ENCODE measurements at places on chromosomes 3 and 15.
A peak's percentile ranks its signal among the peaks of the same experiment; 100 is the strongest.

GRCh38 chr3:156819842-156820691, 6.1 kb upstream of the LEKR1 start:
- DNase-seq = no peak

- DNase-seq = no peak
These were observed 11.2 kb downstream of the SEC13 start for GRCh38 chr3:10309736-10310135.

DNA sequence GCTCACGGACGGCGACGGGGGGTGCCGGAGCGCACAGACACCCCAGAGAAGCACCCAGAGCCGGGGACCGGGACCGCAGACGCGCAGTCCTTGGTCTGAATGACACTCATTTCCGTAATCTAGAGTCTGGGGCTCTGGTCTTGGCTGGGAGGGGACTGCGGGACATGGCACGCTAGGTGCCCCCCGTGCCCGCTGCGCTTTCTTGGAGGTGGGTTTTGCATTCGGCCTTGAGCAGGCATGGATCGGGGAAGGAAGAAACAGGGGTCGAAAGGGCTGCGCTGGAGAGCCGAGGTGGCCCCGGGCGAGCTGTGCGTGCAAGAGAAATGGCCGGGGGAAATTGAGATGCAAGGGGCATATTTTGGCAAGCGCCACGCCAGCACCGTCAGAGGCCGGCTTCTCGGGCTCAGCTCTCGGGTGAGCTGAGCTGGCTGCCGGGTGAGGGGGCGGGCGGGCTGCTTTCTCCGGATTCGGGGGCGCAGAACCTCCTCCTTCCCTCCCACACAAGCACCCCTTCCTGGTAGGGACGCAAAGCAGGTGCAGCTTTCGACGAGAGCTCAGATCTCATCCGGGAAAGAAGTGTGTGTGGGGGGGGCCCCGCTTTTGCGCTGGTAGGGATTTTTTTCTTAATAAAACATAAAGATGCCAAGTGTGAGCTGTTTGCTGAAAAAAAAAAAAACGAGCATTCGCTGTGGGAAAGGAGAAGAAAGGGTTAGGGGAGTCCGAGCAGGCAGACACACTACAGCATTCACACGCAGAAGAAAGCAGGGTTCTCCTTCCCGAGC, 963 bp upstream of the NTRK3 start:
- DNase-seq = no peak

- DNase-seq = no peak
These were observed 186.5 kb downstream of the TUSC7 start for GRCh38 chr3:116896116-116896515.

GRCh38 chr3:35422836-35423601, 216.3 kb upstream of the ARPP21 start:
- DNase-seq = peak; percentile 15

DNA sequence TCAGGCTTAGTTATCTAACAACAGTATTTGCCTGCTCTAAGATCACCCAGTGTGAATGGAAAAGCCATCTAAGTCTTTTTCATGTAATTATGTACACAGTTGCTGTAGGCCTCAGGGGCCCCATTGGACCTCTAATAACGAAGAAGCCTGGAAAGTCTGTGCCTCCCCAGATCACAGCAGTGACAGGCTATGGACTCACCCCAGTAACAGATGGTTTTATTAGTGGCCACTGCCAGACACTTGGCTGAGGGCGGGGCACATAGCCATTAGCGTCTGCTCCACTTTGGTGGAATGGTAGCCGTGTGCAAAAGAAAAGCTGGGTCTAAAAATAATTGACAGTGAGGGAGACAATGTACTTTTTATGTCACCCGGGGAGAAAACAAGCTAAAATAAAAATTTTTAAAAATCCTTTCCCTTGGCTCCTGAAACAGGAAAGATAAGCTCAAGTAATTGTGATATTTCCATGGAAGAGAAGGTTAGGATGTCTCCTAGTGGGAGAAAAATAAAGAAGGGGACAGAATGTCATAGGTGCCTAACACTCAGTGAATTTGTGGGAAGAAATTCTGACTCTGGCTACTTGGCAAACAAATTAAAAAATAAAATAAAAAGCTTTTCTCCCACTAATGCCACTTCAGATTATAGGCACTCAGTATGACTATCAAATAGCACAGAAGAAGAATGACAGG, 44.3 kb upstream of the ZNF385D start:
- no peak for DNase-seq

DNA sequence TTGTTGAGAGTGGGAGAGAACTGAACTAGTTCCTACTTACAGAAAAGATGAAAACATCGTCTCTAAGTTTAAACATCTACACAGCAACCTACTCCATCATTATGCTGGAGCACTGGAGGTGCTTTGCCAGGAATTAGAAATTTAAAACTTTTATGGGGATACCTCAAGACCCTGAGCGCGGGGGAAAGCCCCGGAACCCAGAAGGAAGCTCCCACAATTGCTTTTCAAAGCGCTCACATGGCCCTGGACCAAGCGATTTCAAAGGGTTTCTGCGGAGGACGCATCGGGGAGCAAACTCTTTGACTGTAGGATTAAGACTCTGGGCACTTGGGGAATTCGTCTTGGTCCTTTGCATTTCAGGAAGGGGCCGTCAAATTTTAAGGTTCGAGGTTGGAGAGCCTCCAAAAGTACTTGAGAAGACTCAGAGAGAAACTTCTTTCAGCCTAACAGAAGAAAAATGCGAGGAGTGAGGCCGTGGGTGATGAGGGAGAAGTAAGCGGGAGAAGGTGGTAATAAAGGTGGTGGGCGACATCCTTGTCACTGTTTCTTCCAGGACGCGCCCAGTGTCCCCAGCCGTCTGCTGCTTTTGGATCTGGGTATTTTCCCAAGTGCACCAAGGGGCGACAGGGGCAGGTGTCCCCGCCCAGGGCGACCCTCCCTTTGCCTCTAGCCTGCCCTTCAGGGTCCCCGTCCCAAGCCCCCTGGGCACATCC, 591 bp downstream of the PROK2 start:
- no peak for DNase-seq

- DNase-seq = no peak
These were observed 12.8 kb downstream of the PPCDC start for GRCh38 chr15:75036212-75036616.

DNA sequence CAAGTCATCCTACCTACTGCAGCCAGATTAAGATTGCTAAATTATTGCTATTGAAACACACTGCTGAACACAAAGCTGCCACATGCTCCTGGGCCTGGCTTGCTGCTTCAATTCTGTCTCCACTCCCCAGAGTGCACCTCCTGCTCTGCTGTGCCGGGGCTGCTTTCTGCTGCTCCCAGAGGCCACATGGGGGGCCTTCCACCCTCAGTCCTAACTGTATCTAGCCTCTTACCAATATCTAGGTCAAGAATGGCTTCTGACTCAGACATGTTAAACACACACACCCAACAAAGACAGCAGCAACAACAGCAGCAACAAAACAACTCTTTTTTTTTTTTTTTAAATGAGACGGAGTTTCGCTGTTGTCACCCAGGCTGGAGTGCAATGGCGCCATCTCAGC, 33.0 kb downstream of the MYZAP start:
- no peak for DNase-seq

DNA sequence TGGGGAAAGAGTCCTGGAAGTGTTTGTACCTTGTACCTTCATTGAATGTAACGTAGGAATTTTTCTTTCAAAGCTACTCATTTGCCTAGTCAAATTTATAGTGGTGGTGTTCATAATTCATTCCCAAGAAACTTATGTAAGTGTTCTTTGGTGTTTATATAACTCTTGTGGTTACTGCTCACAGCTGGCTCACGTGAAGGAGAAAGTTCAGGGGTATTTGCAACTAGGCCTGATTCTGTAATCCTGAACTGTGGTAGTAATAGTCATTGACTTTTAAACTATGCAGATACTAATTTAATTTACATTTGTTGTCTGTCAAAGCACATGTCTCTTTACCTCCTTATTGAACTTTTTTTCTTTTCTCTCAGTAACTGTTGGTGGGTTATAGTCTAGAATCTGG, 50.5 kb upstream of the TEX264 start:
- DNase-seq = peak; percentile 21

DNA sequence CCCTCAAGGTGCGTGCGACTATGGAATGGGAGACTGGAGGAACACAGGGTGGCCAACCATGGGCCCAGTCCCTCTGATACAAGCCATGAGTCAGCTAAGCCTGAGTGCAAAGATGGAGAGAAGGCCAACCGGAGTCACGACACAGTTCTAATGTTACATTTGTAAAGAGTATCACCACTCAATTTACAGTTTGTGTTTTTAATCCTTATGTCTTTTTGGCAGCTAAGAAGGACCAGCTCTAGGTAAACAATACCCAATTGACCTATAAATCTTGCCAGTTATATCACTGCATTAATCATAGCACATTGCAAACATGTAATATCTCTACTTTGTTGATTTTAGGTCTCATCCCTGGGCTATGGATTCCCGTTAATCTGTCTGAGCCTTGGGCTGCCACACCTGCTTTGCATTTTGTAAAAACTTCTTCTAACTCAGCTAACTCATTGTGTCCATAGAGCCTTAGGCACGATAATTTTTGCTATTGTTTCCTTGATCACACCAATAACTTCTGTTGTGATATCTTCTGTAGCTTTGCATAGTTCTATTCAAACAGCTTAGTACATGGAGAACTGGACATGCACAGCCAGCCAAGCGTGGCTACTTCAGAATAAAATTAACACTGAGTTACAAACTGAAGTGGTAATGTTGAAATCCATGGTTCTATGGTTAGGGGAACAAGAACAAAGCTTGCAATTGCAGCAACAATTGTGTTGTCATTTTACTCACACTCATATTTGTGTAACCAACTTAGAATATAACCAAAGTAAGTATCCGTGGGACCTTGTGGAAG, 50.3 kb downstream of the LSM3 start:
- no peak for DNase-seq

GRCh38 chr15:73677146-73677607, 7.0 kb upstream of the CD276 start:
- DNase-seq = peak; percentile 35

DNA sequence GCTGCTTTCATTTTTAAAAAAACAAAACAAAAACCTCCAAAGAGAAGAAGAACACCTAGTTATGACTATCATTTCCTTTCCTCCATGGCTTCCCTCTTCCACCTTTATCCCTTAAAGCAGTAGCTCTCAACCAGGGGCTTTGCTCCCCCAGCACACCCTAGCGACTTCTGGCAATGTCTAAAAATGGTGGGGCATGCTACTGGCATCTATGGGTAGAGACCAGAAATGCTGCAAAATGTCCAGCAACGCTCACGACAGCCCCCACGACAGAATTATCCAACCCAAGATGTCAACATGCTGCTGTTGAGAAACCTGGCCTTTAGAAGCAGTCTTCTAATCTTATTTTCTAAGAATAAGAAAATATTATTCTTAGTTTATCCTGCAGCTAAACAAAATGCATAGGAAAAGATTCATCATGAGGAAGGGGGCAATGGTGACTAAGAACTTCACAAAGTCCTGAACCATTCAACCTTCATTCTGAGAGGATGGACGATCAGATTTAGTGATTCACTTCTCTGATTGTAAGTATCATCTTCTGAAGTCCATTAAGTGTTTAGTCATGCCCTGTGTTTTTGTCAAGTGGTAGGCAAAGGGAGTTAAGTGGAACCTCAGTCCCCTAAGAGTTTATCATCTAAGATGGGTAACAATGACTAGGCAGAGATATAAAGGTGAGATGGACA, 81.7 kb downstream of the CCNL1 start:
- no peak for DNase-seq

GRCh38 chr3:30945291-30945690, 50.8 kb upstream of the GADL1 start:
- no peak for DNase-seq

DNA sequence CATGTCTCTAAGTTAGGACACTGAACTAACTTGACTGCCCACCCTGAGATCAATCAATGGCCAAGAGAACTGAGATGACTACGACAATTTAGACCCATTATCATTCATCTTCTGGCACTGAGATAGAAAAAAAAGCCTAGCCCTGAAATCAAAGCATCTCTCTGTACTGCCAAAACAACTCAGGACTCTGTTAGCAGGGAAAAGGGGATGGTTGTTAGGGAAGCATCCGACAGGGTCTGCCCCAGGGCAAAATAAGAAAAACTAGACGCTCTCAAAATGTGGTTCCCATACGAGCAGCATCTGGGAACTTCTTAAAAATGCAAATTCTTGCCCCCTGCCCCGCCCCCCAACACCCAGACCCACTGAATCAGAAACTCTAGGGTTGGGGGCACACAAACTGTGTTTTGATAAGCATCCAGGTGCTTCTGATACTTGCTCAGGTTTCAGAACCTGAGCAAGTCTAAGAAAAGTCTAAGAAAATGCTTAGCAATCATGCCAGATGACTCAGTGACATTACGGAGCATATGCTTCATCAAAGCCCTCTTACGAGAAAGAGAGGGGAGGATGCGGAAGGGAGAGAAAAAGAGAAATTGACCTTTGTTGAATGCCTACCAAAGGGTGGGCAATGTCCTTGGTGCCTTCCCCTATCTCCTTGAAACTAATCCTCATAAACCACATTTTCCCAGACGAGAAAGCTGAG, 172.8 kb upstream of the HES1 start:
- DNase-seq = no peak

- peak; percentile 21 for DNase-seq
These were observed 1.4 kb downstream of the MAPK6 start for GRCh38 chr15:52020221-52021085.

- DNase-seq = no peak
These were observed 171.0 kb upstream of the SMAD3 start for GRCh38 chr15:66894363-66894762.

DNA sequence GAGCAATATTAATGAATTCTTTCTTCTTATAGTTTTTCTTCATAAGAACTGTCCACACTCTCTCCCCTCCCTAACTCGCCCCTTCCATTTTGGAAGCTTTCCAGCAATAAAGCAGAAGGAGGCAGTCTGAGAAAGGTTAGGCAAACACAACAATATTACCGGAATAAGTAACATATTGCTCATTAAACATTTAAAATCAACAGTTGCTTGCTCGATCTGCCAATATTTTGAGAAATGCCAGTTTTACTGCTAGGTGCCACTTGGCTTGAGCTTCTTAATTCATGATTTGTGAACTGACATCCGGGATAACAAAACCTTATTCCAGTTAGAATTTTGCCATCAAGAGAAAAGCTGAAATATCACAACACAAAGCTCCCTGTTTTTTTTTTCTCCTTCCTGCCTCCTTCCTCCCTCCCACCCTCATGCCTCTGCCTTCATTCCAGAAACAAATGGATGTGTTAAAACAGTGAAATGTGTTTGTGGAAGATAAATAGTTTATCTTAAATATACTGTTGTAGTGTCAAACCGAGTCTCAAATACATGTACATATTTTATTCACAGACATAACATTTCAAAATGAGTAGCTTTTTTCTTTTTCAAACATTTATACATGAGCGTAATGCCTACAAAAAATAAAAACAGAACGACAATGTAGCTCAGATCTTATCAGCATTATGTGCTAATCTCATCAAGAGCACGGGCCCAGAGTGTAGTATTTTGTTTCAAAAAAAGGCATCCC, 253.7 kb downstream of the GAP43 start:
- no peak for DNase-seq

- DNase-seq = no peak
These were observed 44.8 kb downstream of the ST8SIA2 start for GRCh38 chr15:92438471-92438870.

- DNase-seq = no peak
These were observed 8.3 kb downstream of the CCDC13 start for GRCh38 chr3:42764561-42765295.

- DNase-seq = no peak
These were observed 58.0 kb downstream of the PLD1 start for GRCh38 chr3:171752329-171752728.

- DNase-seq = peak; percentile 61
These were observed 48.9 kb downstream of the CYP11A1 start for GRCh38 chr15:74318376-74319137.

- no peak for DNase-seq
These were observed at the start of gene TRH for GRCh38 chr3:129974564-129974832. TRH (plus strand) TSS chr3:129974720; CDS start chr3:129975817, 1,097 bp downstream.

GRCh38 chr15:95591270-95591669, 739.2 kb upstream of the NR2F2 start:
- DNase-seq = no peak

Data from hepatic stellate cell (primary cell).